ENCODE measurements at places on chromosomes 1 and 21.

- no peak for DNase-seq
These were observed 254.8 kb upstream of the DEPDC1 start for GRCh38 chr1:68751723-68752122.

DNA sequence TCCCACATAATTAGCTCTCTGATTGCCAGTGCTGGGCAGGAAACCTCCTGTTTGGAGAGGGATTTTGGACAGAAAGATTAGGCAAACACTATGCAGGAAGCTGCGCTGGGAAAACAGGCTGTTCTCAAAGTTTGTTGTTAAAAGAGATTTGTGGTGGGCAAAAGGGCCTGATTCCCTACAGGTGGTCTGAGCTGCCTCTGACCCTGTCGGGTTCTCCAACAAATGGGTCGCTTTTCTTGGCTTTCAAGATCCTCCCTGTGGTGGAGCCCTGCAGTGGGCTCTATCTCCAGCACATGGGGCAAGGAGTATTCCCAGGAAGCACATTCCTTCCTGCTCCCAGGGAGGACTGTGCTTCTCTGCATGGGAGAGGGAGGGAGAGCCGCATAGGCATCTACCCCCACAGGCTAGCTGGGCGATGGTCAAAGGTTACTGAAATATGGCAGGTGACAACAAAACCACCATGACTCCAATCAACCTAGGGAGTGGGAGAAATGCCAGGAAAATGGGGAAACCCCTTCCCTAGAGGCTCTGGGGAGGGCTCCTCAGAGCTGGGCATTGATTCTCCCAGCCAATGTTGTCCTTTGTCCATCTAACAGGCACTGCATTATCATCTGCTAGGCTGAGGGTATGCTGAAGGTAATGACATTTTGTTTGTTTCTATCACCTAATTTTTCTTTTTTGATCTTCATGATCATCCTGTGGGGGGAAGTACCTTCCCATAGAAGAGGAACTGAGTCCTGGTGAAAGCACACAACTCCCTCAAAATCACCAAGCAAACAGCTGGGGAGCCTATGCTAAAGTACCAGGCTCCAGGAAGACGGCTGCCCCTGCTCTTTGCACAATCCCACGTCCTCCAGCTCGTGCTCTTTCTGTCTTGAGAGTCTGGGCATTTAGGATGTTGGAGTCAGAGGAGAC lies 85.3 kb downstream of the PLXNA2 start:
- DNase-seq = no peak

GRCh38 chr21:14737284-14737691 lies 191.2 kb upstream of the SAMSN1 start:
- DNase-seq = no peak

- no peak for DNase-seq
These were observed 1.5 kb upstream of the BATF3 start for GRCh38 chr1:212700892-212701819.

DNA sequence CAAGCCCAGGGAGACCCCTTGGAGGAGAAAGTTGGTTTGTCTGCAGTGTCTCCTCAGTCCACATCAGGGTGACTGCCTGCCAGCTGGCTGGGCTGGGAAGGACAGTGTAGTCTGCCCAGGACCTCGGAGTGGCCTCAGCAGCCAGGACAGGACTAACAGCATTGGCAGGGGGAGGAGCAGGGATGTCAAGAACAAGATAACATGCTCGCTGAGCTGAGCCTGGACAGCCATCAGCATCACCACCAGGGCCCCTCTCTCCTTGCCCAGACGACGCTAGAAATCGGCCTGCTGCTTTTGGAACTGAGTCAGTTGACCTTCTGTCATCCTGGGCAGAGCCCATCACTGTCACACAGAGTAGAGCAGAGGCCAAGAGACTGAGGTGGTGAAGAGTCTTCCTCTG lies 83.6 kb upstream of the CNTN2 start:
- DNase-seq = no peak

- no peak for DNase-seq
These were observed 114.6 kb upstream of the ATP1B1 start for GRCh38 chr1:168991667-168992475.

- DNase-seq = no peak
These were observed 24.8 kb downstream of the ADGRB2 start for GRCh38 chr1:31739346-31739745.

DNA sequence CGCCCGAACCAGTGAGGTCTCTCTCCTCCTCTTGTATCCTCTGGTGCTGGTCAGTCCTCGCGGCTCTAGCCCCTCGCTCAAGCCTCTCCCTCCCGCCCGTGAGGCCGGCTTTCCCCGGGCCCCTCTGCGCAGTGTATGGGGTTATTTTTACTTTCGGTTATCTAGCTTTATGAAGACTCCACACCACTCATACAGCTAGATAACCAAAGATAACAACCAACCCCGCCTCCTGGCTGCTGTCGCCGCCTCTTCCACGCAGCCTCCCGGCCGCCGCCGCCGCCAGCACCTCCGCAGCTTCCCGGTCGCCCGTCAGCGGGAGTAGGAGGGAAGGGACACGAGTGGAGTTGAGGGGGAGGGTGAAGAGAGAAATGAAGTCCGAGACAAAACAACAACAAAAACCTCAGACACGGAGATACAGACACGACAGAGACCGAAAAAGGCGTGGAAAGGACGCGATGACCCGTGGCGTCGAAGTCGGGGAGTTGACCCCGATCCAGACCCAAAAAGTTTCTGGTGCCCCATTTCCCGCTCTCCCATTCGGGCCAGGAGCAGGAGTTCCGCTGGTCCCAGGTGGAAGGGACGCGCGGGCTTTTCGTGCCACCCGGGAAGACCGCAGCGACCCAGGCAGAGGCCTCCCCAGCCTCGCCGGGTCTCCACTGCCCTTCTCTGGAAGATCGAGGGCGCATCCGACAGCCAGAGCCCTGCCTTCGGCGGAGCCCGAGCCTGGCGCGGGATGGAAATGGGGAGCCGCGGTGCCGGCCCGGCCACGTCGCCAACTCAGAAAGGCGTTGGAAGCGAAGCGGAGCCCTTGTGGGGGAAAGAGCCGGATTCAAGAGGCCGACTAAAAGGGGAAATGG lies 51.4 kb downstream of the RHBG start:
- DNase-seq = no peak

DNA sequence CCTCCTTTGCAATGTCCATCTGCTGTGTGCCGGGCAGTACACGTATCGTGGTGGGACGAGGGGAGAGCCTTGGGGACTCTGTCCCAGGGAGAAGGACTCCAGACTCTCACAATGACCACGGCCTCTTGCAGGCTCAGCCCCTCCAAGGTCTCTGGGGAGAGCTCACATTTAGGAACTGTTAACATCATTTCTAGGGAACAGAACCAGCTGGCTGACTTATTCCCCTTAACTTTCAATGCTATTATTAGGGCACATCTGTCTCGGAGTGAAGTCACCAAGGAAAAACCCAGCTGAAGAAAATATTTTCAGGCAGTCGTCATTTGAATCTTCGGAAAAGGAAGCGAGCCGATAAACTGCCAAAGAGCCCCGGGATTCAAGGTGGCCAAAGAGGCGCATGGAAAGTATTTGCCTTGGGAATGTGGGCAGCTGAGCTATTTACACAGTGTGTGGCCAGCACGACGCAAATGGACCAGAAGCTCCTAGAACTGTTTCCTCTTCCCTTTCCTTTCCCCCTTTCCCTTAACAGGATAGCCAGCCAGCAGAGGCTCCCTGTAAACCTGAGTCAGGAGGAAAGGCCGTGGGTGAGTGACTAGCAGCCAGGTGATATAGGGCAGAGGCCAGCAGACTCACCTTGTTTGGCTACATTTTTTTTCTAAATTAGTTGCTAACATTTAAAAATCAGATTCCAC lies 74.5 kb downstream of the ITPKB start:
- DNase-seq = no peak

DNA sequence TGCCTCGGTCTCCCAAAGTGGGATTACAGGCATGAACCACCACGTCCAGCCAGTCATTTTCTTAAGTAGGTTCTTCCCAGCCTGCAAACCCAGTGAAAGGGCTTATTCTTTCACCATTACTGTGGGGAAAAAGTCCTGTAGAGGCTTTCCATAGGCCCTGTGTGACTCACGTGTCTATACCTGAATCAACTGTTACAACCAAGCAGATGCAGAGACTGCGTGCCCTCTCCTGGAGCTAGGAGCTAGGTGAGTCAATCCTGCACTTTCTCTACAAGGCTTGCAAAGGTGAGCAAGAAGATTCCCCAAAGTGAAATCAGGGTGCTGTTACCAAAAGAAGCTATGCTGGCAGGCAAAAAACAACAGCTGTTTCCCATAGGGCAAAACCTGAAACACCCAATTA lies 13.8 kb upstream of the MPZL1 start:
- DNase-seq = no peak

DNA sequence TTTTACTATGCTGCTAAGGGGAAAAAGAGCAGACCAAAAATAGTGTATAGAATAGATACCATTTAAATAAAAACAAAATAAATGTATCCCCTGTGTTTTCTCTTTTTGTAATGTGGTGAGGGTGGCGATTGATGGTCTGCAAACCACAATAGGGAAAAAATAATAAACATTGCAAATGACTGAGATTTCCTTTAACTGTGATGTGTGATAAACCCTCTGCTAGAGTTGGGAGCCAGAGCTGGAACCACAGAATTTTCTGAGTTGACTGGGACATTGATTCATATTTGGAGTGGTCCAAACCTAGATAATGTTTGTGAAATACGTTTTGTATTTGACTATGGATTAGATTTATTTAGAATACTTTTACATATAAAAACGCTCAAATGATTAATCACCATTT lies 70.6 kb upstream of the PTGFR start:
- DNase-seq = no peak

DNA sequence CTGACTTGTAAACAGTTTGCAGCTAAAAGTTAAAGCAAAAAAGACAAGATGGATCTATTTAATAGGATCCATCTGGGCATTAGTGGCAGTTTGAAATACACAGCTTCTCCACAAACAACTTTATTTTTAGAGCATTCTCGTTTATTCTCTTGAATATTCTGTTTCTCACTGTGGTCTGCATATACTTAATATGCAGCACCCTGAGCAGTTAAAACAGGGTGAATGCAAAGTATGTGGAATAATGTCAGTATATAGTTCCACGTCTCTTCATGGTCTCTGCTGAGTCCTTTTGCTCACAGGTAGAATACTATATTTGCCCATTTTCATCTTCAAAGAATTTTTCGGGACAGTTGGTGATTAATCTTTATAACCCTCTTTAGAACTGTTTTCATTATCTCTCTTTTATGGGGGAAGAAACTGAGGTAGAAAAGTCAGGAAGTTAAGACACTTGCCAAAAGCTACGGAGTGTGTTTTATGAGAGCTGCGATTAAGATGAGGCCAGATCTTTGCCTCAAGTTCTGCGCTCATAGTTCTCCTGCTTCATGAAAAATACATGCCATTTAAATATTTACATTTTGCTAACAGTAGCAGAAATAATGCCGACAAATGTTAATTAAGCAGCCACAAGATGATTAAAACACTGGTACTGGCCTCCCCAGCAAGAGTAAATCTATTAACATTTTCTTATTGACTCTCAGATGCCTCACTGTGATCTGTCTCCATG lies 115.6 kb downstream of the PTBP2 start:
- DNase-seq = no peak

- no peak for DNase-seq
These were observed 27.2 kb upstream of the CLIC4 start for GRCh38 chr1:24717887-24718650.

GRCh38 chr1:119469741-119470140 lies 37.3 kb upstream of the HSD3B1 start:
- DNase-seq = no peak

GRCh38 chr1:219988387-219988786 lies 57.9 kb downstream of the EPRS1 start:
- no peak for DNase-seq

- DNase-seq = no peak
These were observed 51.1 kb downstream of the SIM2 start for GRCh38 chr21:36749935-36750575.

DNA sequence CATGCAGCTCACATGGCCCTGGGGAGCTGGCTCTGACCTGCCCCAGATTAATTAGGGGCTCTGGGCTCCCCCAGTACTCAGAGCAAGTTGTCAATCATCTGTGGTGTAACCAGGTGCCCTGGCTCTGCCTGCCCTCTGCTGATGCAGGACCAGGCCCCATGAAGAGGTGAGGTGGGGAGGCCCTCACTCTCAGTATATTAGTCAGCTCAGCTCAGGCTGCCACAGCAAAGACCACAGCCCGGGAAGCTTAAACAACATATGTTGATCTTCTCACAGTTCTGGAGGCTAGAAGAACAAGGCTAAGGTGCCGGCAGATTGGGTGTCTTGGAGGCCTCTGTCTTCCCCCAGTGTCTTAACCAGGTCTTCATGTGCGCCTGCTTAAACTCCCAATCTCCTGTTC lies 66.5 kb downstream of the FCRL5 start:
- DNase-seq = no peak

DNA sequence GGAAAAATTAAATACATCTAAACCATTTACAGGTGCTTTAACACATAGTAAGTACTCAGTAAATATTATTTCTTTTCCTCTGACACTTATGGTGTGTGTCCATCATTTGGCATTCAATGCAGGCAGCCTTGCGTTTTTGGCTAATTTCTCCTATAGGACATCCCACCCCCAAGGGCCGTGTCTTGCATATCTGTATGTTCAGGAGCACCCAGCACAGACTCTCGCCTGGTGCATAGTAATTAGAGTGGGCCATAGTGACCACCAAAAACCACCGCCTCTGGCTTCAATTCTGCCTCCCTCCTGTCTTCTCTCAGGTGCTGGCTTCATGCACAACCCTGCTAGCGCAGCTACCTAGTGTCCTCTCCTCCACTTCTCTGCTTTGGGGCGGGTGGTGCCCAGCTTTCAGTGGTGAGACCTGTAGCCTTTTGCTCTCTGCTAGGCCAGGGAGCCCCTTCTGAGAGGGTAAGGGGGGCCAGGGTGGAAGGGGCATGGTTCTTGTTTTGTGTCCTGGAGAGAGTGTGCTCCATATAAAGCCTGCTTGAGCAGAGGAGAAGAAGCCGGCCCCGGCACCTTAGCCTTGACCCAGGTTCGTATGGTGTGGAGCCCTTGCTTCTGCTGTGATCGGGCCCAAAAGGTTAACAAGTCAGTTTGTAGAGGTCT lies 33.4 kb downstream of the BATF3 start:
- no peak for DNase-seq

DNA sequence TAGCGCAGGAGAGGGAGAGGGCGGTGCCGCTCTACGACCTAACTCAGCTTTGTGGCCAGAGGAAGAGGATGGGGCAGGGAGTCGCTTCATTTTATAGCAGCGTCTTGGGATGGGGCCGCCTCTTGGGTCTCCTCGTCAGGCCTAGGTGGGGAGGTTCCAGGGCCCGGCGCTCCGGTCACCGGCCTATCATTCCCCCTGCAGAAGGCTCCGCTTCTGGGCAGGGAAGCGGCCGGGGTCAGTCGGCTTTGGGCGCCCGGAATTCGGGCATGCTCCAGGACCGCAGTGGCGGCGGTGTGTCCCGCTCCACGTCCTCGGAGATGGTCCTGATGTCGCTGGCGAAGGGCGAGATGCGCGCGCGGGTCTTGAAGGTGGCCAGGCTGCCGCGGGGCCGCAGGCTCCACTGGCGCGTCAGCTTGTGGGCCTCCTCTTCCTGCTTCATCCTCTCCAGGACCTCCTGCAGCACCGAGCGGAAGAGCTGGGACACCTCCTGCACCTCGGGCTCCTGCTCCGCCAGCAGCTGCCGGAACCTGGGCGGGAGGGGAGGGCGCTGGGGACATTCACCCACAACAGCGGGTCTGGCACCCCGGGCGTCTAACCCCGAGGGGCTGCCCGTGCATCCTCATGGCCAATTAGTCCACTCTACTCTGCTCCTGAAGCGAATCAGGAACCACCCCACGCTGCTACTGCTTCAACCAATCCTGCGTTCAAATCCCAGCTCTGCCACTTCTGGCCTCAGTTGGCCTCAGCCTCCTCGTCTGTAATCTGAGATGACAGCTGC lies 13.0 kb downstream of the RD3 start:
- no peak for DNase-seq

All from stimulated activated CD4-positive, alpha-beta T cell treated with anti-CD3 and anti-CD28 coated beads, Interleukin-1b, Interleukin-23, amount 100 ng/mL, for 1 hour (primary cell).